ENCODE measurements at places on chromosomes 4 and X.

- DNase-seq = no peak
Observed at GRCh38 chr4:148684638-148685037, 242.4 kb upstream of the NR3C2 start.

GRCh38 chr4:85092536-85092935 lies 126.0 kb upstream of the WDFY3 start:
- DNase-seq = no peak

- no peak for DNase-seq
Observed at GRCh38 chrX:46255046-46255445, 290.2 kb downstream of the ZNF674 start.

DNA sequence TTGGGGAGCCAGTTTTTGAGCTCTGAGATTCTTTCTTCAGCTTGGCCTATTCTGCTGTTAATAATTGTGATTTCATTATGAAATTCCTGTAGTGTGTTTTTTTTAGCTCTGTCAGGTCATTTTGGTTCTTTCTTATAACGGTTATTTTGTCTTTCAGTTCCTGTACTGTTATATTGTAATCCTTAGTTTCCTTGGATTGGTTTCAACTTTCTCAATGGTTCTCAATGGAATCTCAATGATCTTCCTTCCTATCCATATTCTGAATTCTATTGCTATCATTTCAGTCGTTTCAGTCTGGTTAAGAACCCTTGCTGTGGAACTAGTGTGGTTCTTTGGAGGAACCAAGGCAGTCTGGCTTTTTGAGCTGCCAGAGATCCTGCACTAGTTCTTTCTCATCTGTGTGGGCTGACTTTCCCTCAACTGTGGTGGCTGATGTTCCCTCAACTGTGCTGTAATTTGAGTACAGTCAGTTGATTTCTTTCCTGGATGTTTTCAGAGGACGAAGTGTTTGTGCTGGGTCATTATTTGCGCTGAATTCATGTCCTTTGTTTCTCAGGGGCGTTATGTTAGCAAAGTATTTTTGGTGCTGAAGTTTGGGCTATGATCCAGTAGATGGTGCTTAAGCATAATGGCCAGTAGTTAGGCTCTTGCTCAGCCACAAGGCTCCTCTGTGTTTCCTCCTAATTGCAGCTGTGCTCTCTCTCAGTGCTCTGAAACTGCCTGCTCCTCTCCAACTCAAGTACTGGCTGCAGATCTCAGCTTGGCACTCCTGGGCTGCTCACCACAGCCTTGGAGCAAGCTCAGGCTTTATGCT lies 27.5 kb downstream of the ENPEP start:
- DNase-seq = no peak

DNA sequence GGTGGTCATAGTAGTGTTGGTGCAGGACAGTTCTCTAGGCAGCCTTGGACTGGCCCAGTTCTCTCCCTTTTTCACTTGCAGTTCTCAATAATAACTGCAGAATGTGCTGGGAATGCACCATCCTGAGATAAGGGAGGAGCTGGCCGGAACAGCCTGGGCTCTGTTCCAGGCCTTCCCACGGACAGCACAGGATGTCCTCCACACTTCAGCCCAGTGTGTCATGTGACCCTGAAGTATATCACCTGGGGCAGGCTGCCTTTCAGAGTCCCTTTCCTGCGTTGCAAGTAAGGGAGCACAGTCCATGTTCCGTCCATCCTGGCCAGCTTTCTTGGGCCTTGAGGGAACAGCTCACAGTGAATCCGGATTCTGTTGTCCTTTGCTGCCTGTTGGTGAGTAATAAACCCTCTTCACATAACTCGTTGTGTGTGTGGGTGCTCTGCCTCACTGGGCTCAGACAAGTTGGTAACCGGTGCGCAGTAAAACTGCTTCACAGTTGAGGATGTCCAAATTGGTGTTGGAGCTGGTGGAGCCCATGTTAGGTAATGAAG lies 32.3 kb upstream of the BBS12 start:
- DNase-seq = no peak

GRCh38 chr4:109094056-109094455 lies 208.4 kb downstream of the COL25A1 start:
- DNase-seq = no peak

DNA sequence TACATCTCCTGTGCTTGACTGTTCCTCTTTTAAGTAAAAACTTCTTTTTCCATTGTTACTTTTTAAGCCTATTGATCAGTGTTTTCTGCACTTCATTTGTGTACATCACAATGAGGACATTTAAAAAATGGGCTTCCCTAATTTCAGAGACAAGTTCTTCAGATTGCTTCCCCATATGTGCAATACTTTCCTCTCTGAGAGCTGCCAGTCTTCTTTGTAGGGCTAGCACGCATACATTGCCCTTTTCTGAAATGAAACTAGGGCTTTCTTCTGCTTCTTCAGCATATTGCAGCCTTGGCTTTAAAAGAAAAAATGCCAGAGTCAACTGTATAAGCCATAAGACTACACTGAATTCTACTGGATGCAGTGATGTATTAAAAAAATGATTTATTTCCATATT lies 37.8 kb downstream of the FAT4 start:
- DNase-seq = no peak

DNA sequence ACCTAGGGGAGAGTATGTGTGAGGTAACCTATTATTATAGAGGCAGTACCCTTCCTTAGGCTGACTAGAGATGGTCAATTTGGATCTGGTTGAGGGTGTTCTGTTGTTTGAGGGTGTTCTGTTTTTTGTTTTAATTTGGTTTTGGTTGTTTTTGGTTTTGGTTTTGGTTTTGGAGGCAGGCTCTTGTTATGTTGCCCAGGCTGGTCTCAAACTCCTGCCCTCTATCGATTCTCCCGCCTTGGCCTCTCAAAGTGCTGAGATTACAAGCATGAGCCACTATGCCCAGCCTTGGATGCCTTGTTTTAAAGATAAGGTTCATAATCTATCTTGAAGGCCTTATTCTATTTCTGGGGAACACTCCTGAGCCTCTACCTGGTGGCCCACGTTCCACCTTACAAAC lies 912 bp downstream of the CXorf65 start:
- no peak for DNase-seq

DNA sequence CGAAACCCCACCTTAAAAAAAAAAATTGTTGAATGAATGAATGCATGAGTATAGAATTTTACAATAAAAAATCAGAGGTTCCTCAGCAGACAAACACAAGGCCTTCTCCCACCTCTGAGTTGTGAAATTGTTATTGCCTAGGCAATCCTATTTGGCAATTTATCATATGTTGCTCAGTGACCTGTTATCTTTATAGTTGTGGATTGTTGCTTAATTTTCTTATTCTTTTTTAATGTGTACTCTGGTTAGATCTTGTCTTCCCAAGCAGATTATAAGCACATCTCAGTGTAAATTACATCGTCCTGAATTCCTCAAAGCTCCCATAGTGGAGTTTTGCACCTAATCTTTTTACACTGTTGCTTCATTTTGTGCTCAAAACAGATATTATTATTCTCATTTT lies 71.9 kb downstream of the RBM47 start:
- no peak for DNase-seq

DNA sequence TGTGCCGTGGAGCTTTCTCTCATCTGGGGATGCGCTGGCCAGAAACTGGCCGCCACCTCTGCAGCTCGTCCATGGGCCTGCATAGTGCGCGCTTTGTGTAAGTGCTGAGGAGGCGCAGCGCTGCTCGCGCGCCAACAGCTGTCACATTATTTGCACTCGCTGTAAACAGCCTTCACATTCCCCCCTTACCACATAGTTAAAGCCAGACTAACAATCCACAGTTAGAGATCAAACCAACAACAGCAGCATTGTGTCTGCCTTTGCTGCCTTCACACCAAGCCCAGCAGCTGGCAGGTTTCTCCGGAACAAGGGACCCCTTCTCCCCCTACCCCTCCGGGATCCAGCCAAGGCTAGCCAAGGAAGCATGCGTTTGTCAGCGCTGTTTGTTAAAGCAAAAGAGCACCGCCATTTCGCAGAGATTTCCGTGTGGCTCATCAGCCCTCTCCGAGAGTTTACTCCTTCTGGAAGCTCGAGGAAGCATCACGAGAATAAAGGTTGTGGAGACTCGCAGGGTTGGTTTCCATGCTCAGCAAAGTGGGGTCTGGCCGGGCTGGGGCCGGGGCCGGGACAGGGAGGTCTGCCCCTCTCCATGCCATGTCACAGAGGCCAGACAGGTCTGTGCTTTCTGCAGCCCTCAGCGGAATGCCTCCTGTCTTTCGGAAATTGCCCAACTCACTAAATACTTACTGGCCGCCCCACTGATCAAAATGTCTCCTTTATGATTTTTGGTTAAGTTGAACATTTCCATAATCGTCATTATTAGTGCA lies 11.0 kb downstream of the BCOR start:
- no peak for DNase-seq

GRCh38 chrX:120549483-120550452 lies 11.0 kb downstream of the CUL4B start:
- DNase-seq = no peak

- DNase-seq = no peak
Observed at GRCh38 chrX:2554891-2555290, 54.1 kb upstream of the DHRSX start.

GRCh38 chr4:173145131-173145530 lies 23.5 kb upstream of the GALNT7 start:
- no peak for DNase-seq
